ENCODE measurements at places on chromosomes 16 and 17.
A peak's percentile ranks its signal among the peaks of the same experiment; 100 is the strongest.

- DNase-seq: peak; percentile 95
Measured at GRCh38 chr17:48048384-48049126, 396 bp downstream of the NFE2L1 start.

DNA sequence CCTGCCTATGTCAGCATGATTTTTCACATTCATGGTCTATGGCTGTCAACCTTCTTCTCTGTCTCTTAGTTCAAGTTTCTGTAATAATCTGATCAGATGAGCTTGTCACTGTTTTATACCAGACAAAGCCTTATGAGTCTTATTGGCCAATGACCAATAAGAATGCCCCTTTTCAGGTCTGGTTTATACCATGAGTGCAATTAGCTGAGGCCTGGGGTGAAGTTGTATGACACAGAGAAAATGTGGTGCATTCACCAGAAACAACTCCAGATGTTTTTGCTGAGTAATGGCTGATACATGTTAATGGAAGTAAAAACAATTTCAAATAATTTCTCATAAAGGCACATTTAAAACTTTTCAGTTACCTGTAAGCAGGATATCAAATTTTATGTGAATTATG lies 218.6 kb upstream of the CDH8 start:
- no peak for DNase-seq

DNA sequence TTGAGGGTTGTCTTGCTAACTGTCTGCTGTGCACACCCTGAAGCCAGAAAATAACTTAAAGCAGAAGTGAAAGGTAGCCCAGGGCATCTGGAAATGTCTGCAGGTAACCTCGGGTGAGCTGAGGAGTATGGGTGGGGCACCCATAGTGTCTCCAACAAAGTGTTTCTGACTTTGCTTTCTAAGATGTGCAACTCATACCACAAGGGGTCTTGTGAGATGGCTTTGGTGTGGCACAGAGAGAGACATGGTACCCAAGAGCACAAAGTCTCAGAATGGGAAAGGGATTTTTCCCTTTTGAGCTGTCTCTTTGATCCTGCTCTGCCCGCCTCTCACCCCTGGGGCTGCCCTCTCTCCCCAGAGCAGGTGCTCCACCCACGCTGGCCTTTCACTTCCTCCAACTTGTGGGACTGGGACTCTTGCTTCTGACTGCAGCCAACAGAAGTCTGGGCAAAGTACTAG lies 6.9 kb downstream of the CHD9 start:
- DNase-seq: peak; percentile 46

DNA sequence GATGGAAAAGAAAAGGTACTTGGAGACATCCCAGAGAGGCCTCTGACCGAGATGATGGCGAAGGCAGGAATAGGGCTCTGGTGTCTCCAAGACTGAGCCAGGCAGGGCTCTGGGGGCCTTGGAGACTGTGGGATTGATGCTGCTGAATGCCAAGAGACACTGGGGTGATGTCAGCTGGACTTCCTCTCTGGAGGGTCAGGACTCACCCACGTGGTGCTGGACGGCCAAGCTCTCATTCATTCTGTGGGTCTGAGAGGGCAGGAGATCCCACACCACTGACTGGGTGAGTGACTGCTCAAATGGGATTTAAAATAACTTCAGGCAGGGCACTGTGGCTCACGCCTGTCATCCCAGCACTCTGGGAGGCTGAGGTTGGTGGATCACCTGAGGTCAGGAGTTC lies 64.8 kb downstream of the NT5M start:
- no peak for DNase-seq

- peak; percentile 66 for DNase-seq
Measured at GRCh38 chr17:82603981-82604448, 44.2 kb downstream of the WDR45B start.

DNA sequence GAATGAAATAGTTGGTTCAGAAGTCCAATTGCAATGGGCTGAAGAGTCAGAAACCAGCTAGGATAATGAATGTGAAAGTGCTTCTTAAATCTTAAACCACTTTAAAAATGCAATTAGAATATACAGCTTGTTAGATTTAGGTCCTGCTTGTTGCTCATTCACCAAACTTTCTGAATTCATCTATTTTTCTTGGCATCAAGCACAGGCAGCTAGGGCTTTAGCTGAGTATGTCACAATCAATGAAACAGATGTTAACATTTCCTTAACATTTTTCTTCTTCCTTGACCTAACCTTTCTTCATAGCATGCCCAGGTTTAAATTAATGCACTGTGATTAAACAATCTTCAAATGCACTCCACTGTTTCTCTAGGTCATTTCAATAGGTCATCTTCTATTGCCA lies 14.4 kb downstream of the KIF2B start:
- DNase-seq: no peak

GRCh38 chr17:64607862-64608565 lies 54.1 kb downstream of the SMURF2 start:
- DNase-seq: no peak

DNA sequence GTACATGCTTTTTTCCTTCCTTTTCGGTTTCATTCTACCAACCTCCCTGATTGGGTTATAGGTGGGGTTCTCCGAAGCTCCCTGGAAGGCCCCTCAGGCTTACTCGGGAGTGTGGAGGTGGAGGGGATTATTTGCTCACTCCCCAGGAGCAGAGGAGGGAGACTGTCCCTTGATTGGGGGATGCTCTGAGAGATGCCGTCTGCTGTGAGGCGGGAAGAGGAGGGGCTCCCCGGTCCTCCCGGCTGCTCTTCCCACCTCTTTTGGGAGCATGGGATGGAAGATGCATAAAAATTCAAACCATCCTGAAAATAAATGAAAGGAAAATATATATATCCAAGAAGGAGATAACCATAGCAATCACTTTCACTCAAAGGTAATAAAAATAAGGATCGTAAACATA lies 16.1 kb upstream of the RPTOR start:
- no peak for DNase-seq

DNA sequence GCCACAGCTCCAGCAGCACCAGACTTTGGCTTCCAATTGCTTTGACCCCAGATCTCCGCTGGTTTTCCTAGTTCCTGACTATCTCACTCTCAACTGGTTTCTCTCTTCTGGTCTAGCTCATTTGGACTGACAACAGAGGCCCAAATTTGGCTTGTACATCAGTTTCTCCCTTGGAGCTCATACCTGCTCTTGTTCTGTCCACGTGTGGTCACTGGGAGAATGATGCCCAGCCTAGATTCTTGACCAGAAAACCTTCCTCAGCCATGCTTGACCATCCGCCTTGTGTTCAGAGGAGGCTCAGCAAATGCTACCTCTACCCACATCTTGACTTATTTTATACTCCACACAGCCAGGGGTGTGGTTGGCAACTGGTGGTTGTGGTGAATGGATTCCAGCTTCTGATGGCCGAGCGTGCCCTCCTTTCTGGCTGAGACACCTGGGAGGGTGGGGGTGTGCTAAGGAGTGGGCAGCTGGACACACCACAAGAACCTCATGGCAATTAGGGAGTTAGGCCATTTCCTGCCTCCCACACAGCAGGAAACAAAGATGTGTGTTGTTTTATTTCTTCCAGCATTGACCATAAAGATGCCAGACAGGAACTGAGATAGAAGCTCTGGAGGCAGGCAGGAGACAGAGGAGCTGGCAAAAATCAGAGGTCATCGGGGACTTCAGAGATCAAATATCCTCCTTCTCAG lies 93.8 kb upstream of the FAM20A start:
- DNase-seq: no peak

DNA sequence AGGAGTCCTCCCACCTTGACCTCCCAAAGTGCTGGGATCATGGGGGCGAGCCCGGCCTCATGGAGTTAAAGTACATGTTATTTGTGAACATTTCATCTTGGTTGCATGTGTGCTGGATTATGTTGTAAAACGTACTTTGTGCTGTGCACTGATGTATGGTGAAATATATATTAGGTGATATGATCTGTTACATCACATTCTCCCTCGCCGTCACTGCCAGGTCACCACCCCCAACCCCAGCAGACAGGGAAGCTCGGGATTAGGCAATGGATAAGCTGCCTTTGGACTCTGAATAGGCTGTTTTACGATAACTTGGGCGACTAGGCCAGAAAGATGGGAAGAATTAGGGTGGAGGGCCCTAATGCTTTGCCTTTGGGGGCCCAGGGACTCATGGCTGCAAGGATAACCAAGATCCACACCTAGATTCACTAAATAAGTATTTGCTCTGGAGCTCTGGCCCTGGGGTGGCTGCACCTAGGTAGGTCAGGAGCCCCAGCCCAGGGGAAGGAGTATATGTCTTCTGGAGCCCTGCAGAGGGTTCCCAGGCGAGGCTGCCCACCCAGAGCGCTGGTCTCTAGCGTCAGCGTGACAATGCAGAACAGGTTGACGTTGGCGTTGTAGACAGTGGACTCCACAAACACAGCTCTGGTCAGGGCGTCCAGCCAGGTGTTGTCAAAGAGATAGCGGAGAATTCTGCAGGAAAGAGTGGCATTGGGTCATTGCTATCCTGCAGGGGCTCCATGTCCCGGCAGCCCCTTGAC lies 27.1 kb upstream of the GCSH start:
- DNase-seq: no peak

GRCh38 chr17:17051380-17051779 lies 9.1 kb downstream of the MPRIP start:
- no peak for DNase-seq

GRCh38 chr16:27476240-27476639 lies 73.5 kb downstream of the GTF3C1 start:
- DNase-seq: no peak

DNA sequence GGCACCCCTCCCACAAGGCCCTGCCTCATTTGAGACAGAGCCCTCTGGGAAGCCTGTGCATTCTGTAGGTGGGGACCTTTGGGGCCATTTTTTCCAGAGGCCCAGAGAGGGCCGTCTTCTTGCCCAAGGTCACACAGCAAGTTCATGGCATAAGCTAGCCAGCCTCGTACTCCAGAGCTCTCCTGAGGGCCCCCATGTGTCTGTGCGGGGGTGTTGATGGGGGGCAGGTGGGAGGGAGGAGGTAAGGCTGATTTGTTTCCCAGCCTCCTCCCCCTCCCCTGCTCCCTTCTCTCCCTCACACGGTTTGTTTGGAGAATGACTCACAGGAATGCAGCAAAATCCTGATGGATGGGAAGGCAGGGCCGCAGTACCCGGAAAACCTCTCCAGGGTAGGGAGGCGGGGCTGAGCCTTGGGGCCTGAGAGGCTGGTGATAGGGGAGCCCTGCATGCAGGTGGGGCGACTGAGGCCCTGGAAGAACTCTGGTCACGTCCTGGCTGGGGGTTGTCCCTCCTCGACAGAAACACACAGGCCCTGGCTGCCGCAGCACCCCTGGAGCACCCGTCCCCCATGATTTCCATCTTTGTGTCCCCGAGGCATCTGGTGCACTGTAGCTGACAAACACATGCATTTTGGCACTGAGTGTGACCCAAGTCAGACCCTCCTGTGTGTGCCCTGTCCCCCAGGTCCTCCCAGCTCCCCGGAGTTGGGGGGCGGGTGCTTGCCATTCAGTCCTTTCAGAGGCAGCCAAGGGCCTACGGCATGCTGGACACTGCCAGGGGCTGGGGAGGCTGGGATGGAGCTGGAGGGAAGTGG lies 29.7 kb downstream of the RAI1 start:
- DNase-seq: no peak

DNA sequence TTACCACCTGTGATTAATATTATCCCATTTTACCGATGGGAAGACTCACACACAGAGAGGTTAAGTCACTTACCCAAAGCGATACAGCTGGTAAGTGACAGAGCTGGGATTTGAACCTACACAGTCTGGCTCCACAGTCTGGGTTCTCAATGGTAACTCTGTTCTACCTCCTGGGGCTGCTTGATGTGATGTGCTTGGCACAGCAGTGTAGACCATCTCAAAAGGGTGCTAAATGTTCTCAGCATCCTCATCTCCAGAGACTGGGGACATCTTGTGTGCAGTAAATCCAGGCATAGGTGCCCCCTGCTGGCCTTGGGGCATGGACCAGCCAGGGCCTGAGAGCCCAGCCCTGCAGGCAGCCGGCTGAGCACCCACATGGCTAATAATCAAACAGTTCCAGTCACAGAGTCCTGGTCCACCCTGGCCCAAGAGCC lies 15.4 kb upstream of the KATNB1 start:
- DNase-seq: peak; percentile 73

- DNase-seq: no peak
Measured at GRCh38 chr17:73297934-73298861, 13.6 kb downstream of the CDC42EP4 start.

DNA sequence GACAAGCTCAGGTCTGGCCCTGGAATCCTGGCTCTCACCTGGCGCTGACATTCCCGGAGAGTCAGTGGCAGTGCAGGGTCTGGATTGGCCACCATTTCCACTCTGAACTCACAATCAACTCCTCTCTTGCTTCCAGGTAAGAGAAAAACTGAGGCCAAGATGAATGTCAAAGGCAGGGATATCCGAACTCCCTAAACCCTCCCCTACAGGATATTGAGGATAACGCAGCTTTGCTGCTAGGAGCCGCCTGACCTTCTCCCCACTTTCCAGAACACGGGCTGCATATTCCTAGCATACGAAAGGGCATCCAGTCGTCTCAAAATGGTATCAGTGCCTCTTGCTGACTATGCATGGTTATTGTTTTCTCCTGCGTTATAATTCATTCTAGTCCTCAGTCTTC lies 473.4 kb downstream of the SOX9 start:
- DNase-seq: no peak

- DNase-seq: no peak
Measured at GRCh38 chr17:54009502-54009901, 186.8 kb downstream of the KIF2B start.

- no peak for DNase-seq
Measured at GRCh38 chr17:6554342-6554741, 2.0 kb downstream of the PITPNM3 start.

GRCh38 chr17:15247891-15248529 lies 17.1 kb downstream of the PMP22 start:
- DNase-seq: no peak

- DNase-seq: peak; percentile 48
Measured at GRCh38 chr16:57609541-57610401, 18.7 kb upstream of the ADGRG1 start.

GRCh38 chr16:27365142-27366089 lies 36.6 kb upstream of the IL21R start:
- DNase-seq: no peak

- peak; percentile 67 for DNase-seq
Measured at GRCh38 chr17:79192503-79193351, 118.1 kb downstream of the ENGASE start.

DNA sequence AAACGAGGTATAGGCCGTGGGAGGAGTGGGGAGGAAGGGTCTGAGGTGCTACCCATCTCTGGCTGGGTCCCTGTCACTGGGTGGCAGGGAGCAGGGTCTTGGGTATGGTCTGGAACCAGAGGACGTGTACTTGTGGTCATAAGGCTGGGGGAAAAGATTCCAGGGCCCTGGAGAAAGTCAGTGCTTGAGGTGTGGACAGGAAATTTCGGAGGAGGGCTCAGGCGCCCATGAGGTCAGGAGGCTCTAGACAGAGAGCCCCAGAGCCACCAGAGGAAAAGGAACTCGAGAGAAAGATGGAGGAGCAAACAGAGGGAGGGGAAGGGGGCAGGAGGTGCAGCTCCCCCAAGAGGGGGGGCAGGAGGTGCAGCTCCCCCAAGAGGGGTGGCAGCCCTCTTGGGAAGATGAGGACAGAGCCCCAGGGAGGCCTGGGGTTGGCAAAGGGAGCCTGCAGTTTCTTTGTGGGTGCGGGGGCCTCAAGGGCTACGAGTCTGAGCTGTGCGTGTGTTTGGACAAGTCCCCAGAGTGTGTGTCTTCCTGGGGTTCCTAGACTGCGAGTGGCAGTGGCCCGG lies 683 bp upstream of the SLC7A6 start:
- DNase-seq: no peak

Data from left ventricle myocardium superior (tissue), 1 donor.